ENCODE measurements at places on chromosomes 16 and 17.

GRCh38 chr16:82598771-82599170 lies 28.0 kb upstream of the CDH13 start:
- DNase-seq, result no peak

- no peak for DNase-seq
These were observed 23.0 kb upstream of the PLCG2 start for GRCh38 chr16:81755915-81756614.

DNA sequence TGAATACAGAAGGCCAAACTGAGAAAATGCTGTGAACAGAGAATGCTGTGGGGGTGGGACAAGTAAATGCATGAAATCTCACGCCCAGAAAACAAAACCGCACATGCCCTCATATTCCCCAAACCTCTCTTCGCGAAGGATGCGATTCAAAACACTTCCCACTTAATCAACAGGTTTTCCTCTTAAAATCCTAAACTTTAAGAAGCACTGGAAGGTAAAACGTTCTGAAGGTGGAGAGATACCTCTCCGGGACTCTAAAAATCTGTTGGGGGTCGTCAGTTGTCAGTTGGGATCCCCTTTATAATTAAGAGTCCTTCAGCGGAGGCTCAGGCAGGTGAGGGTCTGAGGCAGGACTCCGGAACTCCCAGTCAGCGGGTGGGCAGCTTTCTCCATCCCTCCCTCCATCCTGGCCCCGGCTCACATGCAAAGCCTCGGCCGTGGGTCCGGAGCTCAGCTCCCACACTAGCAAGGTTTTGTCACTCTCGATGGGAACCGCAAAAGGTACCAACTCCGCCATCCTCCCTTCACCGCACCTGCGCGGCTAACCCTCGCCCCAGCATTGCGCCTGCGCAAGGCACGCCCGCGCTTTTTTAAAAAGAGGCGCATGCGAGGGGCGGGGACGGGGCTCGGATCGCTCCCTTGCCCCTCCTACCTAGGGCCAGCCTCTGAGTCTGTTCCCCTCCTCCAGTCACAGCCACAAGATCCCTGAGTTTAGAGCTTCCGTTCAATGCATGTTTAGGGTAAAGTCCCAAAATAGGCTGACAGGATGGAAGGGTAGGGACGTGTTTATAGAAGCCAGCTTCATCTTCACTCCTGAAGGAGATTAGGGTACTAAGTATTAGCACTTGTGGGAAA lies at the start of gene RDM1:
Gene RDM1, minus strand, starts transcription at position 563 of the 855 bp plus-strand sequence. Its CDS starts 46 bp downstream, at position 517.
- peak; percentile 84 for DNase-seq

GRCh38 chr16:1108299-1109252 lies 12.5 kb upstream of the C1QTNF8 start:
- DNase-seq, result no peak

DNA sequence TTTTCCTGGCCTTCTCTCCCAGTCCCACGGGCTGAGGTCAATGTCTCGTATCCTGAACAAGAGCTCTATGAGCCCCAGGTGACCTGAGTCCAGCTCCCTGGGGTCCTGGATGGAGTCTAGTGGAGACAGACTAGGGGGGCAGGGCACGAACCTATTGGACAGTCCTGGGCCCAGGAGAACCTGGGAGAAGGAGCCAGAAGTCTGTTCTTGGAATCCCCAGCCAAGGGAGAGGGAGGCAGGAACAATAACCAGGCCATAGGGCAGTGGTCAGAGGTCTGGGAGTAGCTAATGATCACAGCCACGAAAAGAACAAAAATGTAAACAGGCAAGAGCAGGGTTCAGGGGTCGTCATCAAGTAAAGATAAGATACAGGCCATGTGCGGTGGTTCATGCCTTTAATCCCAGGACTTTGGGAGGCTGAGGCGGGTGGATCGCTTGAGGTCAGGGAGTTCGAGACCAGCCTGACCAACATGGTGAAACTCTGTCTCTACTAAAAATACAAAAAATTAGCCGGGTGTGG lies 60.8 kb downstream of the COPRS start:
- no peak for DNase-seq

DNA sequence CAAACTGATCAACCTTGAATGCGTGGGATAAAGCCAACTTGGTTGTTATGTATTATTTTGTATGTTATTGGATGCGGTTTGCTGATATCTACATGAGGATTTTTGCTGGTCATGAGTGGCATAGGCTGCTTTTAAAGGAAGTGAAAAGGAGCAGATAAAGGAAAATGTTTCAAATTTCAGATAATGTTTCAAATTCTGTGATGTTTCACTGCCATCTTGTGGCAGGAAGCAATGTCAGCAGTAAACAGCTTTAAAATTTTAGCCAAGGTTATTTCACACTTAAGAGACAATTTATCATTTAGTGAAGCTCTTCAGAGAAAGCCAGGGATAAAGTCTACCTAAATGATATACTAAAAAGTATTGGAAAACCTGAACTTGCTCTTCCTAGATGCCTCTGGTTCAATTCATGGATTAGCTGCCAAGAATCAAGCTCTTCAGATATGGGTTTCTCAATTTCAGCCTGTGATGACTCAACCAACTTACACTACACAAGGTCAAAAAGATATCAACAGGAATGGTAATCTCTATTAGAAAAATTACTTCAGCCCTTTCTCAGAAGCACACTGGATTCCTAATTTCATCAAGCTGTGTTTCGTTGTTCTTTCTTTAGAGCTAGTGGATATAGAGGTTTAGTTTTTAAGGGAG lies 136.0 kb upstream of the C17orf78 start:
- DNase-seq, result peak; percentile 30

DNA sequence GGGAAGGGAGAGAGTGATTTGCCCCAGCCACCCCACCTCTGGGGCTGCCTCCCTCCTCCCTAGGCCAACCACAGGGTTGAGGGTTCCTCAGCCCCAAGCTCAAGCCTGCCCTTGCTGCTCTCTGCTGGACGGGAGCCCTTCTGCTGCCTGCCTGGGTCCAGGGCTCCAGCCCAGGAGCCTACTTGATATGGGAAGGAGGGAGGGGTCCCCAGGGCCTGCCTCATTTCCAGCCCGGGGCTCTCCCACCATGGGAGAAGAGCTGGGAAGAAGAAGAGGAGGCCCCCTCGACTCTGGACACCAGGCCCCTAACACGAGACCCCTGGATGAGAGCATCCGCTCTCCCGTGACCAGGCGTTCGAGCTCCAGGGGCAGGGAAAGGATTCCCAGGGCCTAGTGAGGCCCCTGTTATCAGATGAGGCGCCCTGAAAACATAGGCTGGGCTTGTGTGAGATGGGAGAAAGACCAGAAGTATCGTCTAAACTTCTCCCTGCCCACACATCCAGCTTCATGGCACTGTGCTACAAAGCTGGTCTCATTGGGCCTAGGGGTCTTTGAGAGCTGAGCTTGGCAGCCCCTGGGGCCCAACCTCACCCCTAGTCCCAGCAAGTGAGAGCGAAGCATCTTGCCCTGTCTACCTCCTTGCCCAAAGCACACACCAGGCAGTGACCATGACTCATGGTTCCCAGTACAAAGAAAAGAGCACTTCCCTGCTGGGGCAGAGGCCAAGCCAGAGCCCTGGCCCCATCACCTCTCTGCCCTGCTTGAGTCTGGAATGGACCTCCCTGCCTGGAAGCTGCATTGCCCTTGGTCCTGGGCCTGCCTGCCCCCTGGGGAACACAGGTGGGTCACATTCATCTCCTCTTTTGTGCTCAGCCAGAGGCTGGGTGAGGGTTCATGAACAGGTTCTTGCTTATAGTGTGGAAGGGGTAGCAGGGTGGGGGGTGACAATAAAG lies 987 bp downstream of the SLC16A5 start:
- no peak for DNase-seq

GRCh38 chr17:4048218-4048617 lies 84.0 kb upstream of the ATP2A3 start:
- DNase-seq, result no peak

GRCh38 chr16:55301385-55302008 lies 22.5 kb upstream of the IRX6 start:
- no peak for DNase-seq
